CD4-positive, alpha-beta memory T cell (primary cell): ENCODE measurements at places on chromosomes 11 and 22.

GRCh38 chr11:70472240-70472639 is 73.9 kb downstream of the CTTN start:
- no peak overlapping the region for H3K27ac ChIP-seq
- H3K36me3 ChIP-seq = no peaks in the 10 kb centered on the region
- H3K4me3 ChIP-seq = no peak overlapping the region
- H3K27me3 ChIP-seq = no peaks in the 10 kb centered on the region
- no peaks in the 10 kb centered on the region for H3K4me1 ChIP-seq

- H3K27ac ChIP-seq = no peak overlapping the region
- no peak overlapping the region for H3K4me3 ChIP-seq
- DNase-seq = no peak
- no peaks in the 10 kb centered on the region for H3K36me3 ChIP-seq
- no peaks in the 10 kb centered on the region for H3K4me1 ChIP-seq
Observed at GRCh38 chr11:132962041-132962440, 570.3 kb downstream of the OPCML start.

DNA sequence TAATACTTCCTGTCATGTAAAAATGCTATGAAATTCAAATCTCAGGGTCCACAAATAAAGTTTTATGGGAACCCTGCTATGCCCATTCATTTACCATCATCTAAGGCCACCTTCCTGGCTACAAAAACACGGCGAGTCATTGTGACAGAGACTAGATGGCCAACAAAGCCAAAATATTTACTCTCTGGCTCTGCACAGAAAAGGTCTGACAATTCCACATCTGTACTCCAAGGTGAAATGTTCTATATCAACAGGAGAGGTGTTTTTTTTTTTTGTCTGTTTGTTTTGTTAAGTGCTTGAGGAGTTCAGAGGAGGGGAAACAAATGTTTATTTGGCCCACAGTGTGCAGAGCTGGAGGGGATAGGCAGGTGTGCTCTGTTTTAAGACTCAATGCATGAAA is 18.6 kb upstream of the TMA7B start:
- H3K27me3 ChIP-seq = no peaks in the 10 kb centered on the region
- H3K4me1 ChIP-seq = peaks cover 100% of the 10 kb centered on the region
- no peak overlapping the region for H3K4me3 ChIP-seq
- DNase-seq = no peak
- no peaks in the 10 kb centered on the region for H3K36me3 ChIP-seq

GRCh38 chr11:820655-821511 is 2.2 kb downstream of the PNPLA2 start:
- H3K4me1 ChIP-seq = peaks cover 22% of the 10 kb centered on the region
- peak overlapping the region; percentile 73 for H3K4me3 ChIP-seq
- no peak for DNase-seq
- peaks cover 5% of the 10 kb centered on the region for H3K36me3 ChIP-seq

GRCh38 chr11:12045914-12046635 is 37.6 kb upstream of the DKK3 start:
- H3K27ac ChIP-seq = no peak overlapping the region
- H3K27me3 ChIP-seq = no peaks in the 10 kb centered on the region
- DNase-seq = no peak
- H3K36me3 ChIP-seq = no peaks in the 10 kb centered on the region
- H3K4me1 ChIP-seq = no peaks in the 10 kb centered on the region
- H3K4me3 ChIP-seq = no peak overlapping the region

GRCh38 chr11:68213555-68214172 is 568 bp upstream of the KMT5B start:
- no peaks in the 10 kb centered on the region for H3K27me3 ChIP-seq
- peak; percentile 79 for DNase-seq
- H3K36me3 ChIP-seq = no peaks in the 10 kb centered on the region
- H3K4me3 ChIP-seq = peak overlapping the region; percentile 75
- H3K4me1 ChIP-seq = peaks cover 49% of the 10 kb centered on the region

- no peaks in the 10 kb centered on the region for H3K27me3 ChIP-seq
- peaks cover 50% of the 10 kb centered on the region for H3K4me1 ChIP-seq
- no peaks in the 10 kb centered on the region for H3K36me3 ChIP-seq
- no peak overlapping the region for H3K27ac ChIP-seq
- H3K4me3 ChIP-seq = no peak overlapping the region
Observed at GRCh38 chr11:36352922-36353321, 56.8 kb downstream of the PRR5L start.

DNA sequence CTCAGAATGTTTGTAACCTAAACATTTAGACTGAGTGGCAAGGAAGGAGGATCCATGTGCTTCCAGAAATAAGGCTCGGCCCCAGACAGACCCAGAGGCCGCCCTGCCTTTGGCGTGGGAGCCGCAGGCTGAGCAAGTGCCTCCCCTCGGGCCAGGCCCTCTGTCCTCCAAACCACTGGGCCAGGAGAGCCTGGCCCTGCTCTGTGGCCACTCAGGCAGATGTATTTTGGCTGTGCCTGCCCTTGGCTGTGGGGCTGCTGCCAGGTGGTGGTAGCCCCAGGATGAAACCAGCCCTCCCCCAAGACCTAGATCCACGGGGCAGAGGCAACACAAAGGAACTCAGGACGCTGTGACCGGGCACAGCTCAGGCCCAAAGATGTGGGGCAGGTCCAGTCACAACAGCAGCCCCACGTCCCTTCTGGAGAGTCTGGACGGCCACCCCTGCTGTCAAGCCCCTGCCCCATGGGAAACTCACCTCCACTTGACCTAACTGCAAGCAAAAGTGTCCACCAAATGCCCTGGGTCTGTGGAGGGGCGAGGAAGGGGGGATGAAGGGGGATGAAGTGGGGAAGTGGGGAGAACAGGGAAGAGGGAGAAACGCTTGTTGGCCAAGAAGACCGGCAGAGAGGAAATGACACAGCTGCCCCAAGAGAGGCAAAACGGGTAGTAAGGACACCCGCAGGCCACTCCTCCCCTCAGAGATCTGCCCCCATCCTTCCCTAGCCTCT is 24.0 kb downstream of the PISD start:
- no peak overlapping the region for H3K4me3 ChIP-seq
- H3K4me1 ChIP-seq = peaks cover 28% of the 10 kb centered on the region
- no peaks in the 10 kb centered on the region for H3K36me3 ChIP-seq
- no peaks in the 10 kb centered on the region for H3K27me3 ChIP-seq

DNA sequence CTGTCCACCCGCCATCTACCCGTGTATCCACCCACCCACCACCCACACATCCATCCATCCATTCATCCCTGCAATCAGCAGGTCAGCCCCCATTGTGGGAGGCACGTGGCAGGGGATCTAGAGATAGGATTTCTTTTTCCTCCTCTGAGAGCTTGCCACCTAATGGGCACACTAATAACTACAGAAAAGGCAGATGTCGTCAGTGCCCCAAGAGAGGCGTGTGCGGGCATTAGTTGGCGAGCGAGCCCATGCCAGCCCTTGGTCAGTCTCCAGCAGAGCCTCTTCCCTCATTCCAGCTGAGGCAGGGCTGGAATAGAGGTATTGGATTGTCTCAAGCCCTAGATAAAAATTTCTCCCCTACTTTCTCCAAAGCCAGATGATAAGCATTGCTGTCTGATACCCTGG is 9.7 kb downstream of the USP2 start:
- H3K27me3 ChIP-seq = peaks cover 7% of the 10 kb centered on the region
- H3K27ac ChIP-seq = no peak overlapping the region
- H3K4me3 ChIP-seq = no peak overlapping the region
